ENCODE measurements at places on chromosomes 3 and 15.
A peak's percentile ranks its signal among the peaks of the same experiment; 100 is the strongest.

DNA sequence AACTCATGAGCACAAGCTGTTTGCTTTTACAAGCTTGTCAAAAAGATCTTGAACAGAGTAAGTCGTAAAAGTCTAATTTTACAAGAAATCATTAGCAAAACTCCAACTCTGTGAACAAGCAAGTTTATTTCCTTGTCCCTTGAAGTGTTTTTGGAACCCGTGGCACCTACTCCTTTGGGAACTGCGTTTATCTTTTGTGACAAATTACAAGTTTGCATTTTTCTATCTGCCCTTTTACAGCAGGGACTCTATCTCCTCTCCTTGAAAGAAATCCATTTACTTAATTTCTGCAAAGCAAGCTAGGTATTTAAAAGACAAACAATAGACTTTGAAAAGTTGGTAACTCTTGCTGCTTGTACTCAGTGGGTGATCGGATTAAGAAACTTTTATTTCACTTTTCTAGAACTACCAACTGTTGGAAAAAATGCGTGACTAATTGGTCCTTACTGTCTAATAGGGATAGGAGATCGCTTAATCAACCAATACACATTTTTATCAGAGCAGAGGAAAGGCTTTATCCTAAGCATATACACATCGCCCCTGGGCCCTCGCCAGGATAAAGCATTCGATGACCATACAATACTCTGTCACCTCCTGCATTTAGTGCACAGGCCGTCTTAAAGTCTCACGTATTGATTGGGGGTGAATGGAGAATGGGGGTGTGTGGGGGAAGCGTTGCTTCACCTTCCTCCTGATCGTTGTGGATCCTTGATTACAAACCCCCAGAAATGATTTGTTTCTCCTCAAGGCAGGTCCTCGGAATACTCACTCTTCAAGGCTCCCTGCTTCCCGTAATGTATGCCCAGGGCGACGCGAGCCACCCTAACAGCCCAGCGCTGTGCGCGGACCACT, 1.7 kb downstream of the PRTG start:
- no peak for DNase-seq

DNA sequence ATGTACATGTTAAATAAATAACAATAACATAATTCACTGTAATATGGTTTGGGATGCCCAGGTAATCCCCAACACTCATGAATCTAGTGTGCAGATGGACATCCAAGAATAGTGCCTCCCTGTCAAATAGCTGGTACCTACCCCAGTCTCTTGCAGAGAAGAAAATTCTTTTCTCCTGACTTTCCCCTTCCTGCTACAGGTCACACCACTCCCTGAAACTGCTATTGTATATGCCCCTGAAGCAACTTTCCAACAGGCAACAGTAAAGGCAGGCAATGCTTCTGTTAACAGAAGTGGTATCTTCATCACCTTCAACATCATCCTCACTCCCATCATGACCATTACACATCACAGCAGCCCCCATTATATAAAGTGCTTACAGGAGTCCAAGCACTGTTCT, 431.6 kb downstream of the MAGI1 start:
- DNase-seq, result no peak

DNA sequence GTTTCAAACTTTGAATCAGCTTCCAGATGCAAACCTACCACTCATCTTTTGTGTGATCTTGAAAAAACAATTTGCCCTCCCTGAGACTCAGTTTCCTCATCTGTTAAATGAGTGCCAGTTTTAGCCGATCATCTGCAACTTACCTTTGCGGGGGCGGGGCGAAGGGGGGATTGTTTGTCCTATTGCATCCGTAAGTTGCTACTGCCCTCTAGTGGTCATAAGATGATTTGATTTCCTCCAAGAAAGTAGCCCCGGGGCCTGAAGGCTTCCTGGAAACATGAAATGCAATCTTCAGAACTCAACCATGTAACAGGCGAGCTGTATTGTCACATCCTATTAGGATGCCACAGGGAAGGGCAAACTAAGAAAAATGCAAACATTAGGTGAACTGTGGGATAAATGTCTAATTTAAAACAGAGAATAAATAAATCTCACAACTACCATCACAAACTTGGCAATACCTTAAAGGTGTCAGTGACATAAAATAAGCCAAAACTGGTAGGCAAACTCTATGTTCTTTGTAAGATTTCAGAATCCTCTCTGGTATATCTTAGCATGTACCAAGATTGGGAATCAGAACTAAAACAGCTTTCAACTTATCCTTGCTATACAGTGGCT, 63.5 kb upstream of the CLDN18 start:
- peak; percentile 51 for DNase-seq

DNA sequence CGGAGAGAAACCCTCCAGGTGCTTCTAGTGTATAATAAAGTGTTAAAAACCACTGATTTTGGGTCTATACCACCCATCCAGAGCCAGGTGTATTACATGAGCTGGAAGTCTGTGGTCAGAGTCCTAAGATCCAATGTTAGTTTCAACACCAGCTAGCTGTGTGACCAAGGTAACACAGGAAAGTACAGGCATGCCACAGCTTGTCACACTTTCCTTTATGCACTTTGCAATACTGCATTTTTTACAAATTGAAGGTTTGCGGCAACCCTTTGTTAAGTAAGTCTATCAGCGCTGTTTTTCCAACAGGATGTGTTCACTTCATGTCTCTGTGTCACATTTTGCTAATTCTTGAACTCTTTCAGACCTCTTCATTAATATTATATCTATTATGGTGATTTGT, 201.3 kb upstream of the PRICKLE2 start:
- no peak for DNase-seq

GRCh38 chr15:78195735-78196201, 38.6 kb downstream of the ACSBG1 start:
- DNase-seq, result peak; percentile 63

GRCh38 chr15:78603467-78603866, 17.3 kb downstream of the CHRNA3 start:
- no peak for DNase-seq

GRCh38 chr3:109985943-109986555, 648.7 kb upstream of the DPPA4 start:
- DNase-seq, result peak; percentile 16

GRCh38 chr15:58419803-58420524, 11.8 kb upstream of the LIPC start:
- DNase-seq, result no peak

All from activated naive CD4-positive, alpha-beta T cell treated with anti-CD3 and anti-CD28 coated beads for 36 hours (primary cell).